Brain (organoid and tissue), 16 donors: ENCODE measurements at places on chromosomes 13 and 19.

DNA sequence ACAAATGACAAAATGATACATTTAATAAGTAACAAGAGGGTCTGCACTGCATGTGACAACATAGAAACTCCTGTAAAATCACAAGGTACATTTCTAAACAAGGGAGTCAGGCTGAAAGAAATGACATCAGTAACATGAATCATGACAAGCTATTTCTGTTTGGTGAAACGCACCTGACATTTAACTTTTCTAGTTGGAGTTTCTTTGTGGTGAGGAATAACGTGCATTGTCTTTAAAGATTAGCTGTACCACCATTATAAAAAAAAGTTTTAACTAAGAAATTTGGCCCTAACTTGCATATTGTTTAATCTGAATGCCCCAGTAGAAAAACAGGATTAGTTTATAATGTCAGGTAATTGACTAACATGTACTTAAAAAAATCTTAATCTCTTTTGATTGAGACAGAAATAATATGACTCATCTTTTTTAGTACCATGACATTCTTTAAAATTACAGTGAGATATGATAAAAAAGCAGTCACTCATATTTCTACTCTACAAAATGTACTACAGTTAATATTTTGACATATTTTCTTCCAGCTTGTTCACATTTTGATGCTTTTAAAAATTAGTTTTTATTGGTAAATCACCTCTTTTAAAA lies 418.2 kb downstream of the KLF12 start:
- DNase-seq, result no peak

GRCh38 chr13:64758521-64759244 lies 2471.5 kb downstream of the PCDH9 start:
- DNase-seq, result no peak

GRCh38 chr13:44431150-44431549 lies 57.5 kb downstream of the SERP2 start:
- DNase-seq, result no peak

DNA sequence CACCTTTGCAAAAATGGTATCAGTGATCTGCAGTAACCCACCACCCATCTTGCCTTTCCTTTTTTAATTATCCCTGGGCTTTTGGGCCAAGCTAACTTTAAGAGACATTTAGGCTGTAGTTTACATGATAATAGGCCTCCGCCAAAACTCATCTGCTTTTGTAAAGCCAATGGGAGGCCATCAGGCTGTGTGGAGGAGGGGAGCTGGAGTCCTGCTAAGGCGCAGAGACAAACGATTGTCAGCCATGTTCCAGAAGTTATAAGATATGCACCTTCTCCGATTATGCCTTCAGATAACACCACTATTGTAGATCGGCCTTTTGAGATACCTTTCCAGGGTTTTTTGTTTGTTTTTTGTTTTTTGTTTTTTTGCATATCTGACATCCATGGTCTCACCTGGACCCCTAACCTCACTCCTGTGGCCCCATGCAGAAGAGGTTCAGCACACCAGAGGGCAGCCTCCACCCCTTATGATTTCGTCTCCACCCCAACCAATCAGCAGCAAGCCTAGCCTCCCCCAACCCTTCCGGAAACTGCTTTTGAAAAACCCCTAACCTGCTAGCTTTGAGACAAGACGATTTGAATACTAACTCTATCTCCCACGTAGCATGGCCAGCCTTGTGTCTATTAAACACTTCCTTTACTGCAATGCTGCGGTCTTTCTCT lies 113.9 kb upstream of the UBL3 start:
- no peak for DNase-seq

- no peak for DNase-seq
Observed at GRCh38 chr19:28966737-28967399, 246.1 kb downstream of the UQCRFS1 start.

GRCh38 chr13:74921326-74921725 lies 560.6 kb downstream of the TBC1D4 start:
- no peak for DNase-seq

- no peak for DNase-seq
Observed at GRCh38 chr13:52449331-52450011, 963 bp downstream of the VPS36 start.

DNA sequence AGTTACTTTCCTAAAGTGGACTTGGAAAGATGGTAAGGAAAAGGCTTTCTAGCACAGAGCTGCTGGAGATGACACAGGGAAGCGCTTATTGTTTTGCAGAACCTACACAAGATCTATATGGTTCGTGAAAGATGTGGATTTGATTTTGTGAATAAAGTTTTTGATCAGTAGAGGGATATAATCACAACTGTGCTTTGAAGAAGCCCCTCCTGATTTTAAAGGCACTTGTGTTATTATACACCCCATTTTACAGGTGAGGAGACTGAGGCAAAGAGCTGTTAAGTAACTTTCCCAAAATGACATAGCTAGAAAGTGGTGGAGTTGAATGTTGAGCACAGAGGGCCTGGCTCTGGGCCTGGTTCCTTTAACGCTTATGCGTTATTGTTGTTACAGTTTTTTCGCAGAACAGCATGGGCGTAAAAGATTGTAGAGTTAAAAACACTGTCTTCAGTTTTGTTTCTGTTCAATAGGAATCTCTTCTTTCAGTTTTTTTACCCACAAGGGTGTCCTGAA lies 1.4 kb downstream of the TDRD3 start:
- peak; percentile 75 for DNase-seq

GRCh38 chr19:15424692-15425272 lies 6.0 kb upstream of the AKAP8L start:
- DNase-seq, result no peak

GRCh38 chr13:95030821-95031343 lies 270.4 kb downstream of the ABCC4 start:
- no peak for DNase-seq

GRCh38 chr19:43754253-43754502 lies 584 bp downstream of the SMG9 start:
- no peak for DNase-seq

GRCh38 chr19:7879836-7880235 lies 5.6 kb upstream of the PRR36 start:
- no peak for DNase-seq

DNA sequence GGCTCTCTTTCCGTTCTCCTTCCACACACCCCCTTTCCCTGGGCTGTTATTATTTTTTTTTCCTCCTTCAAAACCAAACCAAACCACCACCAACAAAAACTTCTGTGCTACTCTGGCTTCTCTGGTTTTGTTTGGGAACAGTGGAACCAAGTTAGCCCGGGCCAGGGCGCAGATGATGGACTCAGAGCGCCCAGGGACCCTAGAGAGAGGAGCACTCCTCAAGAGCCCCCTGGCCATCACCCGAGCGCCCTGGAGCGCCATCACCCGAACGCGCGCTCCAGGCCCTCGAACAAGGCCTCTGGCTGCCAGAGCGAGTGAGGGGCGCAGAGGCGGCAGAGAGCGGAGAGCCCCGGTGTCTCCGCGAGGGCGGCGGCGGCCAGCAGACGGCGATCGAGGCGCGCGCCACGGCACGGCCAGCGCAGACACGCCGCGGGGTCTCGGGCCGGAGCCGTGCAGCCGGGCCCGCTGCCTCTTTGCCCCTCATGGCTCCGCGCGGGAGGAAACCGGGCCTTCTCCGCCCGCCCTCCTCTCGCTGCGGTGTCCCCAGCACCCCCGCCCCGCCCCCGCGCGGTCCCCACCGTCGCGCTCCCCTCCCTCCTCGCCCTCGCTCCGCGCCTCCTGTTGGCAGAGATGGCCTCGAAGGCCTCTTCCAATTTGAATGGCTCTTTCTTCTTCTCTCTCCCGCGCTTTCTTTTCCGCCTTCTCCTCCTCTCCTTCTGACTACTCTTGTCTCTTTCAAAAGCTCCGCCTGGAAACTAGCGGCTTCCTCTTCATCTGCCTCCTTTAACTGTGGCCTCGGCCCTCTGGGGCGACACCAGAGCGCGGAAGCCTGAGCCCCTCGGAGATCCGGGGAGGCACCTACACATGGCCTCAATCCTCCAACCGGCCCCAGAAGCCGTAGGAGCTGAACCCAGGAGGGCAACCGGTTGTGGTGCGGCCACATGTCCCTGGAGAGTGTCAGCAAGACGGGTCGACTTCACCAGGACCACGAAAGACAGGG lies 4.1 kb upstream of the SOX1 start:
- DNase-seq, result peak; percentile 86

GRCh38 chr13:52399046-52399445 lies 6.9 kb downstream of the THSD1 start:
- DNase-seq, result peak; percentile 51

- peak; percentile 78 for DNase-seq
Observed at GRCh38 chr19:39542206-39542605, 2.2 kb upstream of the EID2 start.
